ENCODE measurements at places on chromosomes 2 and 18.

DNA sequence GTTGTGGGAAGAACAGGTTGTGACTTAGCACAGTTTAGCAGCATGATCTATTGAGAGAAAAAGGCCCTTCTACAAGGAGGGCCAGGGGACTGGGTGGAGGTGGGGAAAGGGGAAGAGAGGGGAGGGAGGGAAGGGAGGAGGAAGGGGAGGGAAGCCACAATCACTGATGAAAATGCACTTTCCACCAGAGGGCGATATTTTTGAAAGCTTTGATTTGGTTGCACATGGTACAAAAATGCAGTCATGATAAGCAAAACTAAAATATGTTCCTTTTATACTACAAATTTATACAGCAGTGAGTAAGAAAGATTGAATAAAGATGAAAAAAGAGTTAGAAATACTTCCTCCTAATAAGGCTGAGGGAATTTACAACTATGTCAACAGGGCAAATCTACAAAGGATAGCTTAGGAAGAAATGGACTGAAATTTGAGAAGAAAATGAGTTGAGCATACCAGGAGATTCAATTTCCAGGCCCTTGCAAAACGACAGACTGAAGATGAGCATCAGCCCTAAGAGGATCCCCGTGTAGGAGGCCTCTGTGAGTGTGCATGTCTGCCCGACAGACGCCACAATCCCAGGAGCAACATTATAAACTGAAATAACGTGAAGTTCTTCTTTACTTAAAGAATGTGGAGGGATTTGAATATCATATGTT is 17.2 kb downstream of the SH3YL1 start:
- DNase-seq, result peak; percentile 54

DNA sequence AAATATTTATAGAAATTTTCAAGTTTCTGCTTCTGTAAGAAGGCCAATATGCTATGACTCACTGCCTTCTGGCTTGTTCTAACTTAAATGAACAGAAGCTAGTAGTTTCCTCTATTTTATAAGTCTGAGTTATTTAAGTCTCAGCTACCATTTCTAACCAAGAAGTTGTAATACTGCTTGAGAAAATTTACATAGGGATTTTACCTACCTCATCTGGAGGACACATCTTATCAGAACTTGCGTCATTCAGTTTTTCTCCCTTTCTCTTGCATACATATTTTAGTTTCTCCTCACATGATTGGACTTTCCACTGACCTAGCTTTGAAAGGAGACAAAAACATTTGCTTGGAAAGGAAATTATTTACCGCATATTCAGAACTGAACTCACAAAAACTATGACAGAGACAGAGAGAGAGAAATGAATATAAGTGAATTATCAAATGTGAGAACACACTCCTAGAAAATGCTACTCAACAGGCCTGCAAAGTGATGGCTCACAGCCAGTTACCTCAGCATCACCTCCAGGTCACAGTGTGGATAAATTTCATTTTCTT is 81.1 kb upstream of the CD302 start:
- peak; percentile 37 for DNase-seq

DNA sequence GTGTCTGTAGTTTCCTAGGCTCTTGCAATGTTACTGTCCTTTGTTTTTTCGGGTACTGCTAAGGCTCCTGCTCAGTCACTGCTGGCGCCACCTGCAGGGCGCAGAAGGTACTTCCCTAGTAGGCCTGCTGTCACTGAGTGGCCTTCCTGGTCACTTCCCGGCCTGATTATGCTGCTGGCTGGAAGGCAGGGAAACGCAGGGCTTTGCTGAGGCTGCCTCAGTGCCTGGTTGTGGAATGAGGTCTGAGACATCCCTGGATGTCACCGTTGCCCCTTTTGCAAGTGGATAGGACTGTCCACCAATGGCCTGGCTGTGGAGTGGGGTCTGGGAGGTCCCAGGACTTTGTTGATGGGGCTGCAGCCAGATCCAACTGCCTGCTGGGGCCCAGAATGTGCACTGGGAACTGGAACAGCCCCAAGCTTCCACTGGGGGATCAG is 13.1 kb downstream of the DAW1 start:
- DNase-seq, result peak; percentile 64

DNA sequence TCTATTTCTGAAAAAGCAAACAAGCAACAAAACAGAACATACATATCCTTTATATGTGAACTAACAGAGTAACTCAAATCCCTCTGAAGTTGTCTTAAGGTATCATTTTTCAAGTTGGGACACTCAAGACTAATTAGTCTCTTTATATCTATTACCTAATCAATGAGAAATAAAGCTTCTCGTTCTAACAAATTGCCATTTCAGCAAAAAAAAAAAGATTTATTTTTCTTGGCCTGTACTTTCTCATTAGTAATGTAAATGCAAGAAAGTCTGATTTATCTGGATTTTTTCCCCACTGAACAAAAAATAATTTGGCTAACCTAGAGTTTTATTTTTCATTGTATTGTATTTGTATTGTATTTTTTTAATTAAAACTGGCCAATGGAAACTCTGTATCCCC is 176.1 kb upstream of the NOL4 start:
- DNase-seq, result no peak

GRCh38 chr2:169716938-169717690 is 16.5 kb upstream of the KLHL23 start:
- DNase-seq, result peak; percentile 44

DNA sequence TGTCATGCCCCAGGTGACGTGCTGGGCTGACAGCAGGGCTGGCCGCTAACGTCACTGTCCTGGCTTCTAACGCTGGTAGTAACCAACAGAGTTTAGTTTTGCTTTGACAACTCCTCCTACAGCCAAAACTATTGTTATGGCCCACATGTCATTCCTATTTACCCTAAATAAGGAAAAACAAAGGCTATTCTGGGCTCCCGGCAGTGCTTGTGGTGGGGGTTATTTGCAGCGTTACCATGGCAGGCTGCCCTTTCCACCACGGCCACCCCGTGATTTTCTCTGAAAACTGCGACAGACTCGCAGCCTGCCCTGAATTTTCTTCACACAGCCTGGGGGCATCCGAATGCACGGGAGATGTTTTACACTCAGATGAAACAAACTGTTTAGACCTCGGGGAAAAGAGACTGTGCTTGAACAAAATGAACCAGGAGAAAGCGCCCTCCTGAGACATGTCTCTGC is 115.2 kb downstream of the FAM210A start:
- DNase-seq, result no peak

DNA sequence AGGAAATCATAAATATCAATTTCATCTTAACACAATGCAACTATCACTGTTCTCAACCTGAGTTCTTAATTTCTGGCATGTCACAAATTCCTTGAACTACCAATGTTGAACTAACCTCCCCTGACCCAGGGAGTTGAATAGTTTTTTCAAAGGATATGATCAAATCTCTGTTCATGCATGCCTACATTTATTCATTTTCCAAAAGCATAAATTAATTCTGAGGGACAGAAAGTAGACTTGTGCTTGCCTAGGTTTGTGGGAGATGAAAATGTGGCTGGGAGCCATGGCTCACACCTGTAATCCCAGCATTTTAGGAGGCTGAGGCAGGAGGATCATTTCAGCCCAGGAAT is 175.7 kb downstream of the TGIF1 start:
- DNase-seq, result peak; percentile 12
